ENCODE measurements at places on chromosomes 4 and X.

- no peak for DNase-seq
Observed at GRCh38 chr4:7929118-7929951, 10.3 kb downstream of the AFAP1 start.

DNA sequence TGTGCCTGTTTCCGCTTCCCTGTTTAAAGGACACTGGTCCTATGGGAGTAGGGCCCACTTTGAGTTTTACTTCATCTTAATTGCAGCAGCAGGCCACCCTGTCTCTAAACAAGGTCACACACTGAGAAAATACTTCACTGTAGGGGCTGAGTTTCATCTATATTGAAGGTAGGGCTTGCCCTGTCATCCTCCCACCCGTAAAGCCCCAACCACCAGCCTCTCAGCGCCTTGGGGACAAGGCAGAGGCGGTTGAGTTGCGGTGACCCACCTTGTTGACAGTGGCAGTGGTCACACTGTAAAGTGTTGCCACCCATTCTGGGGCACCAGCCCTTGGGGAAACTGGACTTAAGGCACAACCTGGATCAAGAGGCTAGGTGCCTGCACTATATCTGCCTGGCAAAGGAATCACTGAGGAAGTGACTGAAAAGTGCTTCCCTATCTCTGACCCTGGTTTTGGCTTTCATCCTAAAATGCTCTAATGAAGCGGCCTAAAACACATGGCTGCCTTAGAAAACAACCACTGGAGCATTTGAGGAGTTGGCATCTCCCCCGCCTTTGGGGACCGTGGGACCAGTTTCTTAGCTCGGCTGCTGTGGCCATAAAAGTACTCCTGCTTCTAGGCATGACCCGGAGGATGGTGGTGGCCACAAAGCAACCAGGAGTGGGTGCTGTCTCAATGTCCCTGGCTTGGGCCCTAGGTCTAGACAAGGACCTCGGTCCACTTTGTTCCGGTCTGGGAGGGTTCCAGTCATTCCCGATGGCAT is 7.8 kb upstream of the WDR1 start:
- no peak for DNase-seq

DNA sequence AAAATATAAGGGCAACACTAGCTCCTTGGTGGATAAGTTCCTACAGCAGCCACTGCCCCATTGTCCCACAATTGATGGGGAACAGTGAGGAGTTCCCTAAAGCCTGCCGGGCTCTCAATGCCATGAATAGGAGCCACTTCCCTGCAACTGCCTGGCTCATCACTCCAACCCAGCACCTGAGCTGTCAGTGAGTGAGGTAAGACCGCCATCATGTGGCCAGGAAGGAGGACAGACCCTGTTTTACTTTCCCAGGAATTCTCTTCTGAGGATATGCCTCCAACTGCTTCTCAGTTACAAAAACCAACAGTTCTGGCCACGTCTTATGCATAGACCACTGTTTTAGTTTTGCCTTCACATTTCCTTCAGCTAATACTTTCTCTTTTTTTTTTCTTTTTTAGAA is 45.5 kb downstream of the SRPX start:
- DNase-seq = peak; percentile 14

GRCh38 chrX:72023071-72023470 is 108.6 kb downstream of the RTL5 start:
- DNase-seq = no peak

DNA sequence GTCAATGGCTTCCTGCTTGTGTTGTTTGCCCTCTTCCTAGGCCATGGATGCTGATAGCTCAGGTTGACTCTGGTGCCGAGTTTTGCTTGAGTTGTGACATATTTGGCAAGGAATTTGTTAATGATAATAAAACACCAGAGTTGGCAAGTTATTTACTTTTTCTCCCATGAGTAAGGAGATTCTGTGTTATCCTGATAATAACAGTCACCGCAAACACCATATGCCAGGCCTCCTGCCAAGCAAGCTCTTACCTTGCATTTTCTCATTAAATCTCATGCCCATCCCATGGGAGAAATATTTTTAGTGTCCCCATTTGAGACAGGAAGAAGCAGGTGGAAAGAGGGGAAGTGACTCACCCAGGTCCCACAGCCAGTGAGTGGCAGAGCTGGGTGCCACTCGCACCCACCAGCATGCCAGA is 67.4 kb upstream of the CLCN4 start:
- DNase-seq = no peak

GRCh38 chr4:90946945-90947344 is 819.8 kb downstream of the CCSER1 start:
- DNase-seq = no peak

DNA sequence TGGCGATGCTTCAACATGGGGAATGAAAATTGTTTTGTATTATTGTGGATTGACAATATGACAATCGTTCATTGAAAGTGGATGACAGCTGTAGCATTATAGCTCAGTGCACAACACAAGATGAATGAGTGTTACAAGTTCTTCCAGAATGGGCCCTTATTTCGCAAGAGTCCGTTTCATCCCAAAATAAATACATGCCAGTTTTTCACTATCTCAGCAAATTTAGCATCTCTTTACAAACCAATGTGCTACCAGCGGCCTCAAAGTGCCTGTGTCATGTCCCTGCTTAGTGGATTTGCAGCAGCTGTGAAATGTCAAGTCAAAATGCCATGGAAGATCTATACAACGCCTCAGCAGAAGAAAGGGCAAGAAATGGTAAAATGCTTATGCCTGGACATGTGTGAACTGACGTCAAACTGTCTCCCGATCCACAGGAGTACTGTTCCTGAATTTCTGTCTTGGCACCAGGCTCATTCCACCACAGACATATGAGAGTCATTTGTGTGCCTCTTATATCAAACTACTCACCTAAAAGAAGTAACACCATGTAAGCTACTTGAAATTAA is 109.6 kb downstream of the MAML3 start:
- DNase-seq = no peak

- DNase-seq = no peak
Observed at GRCh38 chr4:23305026-23305425, 584.8 kb downstream of the PPARGC1A start.

DNA sequence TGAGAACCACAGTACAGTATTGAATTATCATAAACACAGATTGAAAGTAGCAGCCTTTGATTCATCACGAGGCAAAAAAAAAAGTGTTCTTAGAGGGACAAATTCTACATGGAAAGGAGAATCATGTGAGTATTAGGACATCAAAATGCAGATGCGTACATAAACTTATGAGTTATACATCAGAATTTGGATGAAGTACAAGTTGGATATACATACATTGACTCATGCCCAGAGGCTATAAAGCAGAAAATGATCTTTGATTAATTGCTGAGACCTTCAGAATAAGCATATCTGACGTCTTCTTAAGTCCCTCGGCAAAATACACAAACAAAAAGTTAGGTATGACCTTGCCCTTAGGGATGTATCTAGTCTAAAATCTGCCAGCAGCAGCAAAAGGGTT is 206.4 kb downstream of the LDB2 start:
- DNase-seq = no peak

DNA sequence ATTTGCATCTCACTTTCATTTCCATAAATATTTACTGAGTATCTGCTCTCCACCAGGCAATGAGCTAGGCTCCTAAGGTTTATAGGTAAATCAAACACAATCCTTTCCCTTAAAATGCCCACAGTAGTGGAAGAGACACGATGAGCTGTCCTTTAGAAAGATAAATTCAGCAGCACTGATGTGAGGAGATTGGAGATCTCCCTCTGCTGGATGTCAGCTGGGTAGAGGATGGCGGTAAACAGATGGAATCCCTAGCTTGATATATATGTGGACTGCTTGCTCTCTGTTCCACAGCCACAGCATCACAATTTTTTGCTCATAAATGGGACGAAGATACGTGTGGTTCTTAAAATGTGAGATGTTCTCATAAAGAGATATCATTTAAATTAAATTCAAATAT is 216.4 kb upstream of the RASGEF1B start:
- DNase-seq = no peak

DNA sequence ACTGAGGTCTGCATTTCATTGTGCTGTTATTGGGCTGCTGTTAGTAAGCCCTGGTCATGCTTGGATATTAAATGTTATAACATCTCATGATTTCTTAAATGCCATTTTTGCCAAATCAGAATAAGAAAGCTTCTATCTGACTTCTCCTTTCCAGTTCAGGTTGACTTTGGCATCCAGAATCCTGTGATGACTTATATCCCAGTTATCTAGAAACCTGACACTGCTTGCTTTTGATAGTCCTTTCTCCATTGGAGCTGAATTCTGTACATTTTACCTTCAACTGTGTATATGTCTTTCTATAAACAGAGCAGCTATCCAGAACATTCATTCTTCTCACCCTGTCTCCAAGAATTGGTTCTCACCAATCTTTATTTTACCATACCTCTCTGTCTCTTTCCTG is 257.7 kb upstream of the GNPDA2 start:
- no peak for DNase-seq

DNA sequence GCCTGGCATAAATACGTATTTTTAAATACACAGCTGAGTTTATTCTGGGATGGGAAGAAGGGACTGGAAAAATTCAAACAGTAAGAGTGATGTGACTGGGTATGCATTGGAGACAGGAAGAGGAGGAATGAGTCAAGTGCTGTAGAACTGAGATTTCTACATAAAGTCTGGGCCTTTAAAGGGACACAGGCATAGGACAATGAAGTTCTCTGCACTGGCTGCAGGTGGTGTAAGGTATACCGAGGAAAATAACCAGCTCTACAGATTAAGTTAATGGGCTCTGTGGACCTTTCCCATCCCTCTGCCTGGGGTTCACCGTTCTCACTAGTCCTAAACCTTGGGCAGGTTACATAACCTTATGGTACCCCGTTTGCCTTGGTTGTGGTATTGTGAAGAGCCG is 68.7 kb downstream of the DHX15 start:
- no peak for DNase-seq

DNA sequence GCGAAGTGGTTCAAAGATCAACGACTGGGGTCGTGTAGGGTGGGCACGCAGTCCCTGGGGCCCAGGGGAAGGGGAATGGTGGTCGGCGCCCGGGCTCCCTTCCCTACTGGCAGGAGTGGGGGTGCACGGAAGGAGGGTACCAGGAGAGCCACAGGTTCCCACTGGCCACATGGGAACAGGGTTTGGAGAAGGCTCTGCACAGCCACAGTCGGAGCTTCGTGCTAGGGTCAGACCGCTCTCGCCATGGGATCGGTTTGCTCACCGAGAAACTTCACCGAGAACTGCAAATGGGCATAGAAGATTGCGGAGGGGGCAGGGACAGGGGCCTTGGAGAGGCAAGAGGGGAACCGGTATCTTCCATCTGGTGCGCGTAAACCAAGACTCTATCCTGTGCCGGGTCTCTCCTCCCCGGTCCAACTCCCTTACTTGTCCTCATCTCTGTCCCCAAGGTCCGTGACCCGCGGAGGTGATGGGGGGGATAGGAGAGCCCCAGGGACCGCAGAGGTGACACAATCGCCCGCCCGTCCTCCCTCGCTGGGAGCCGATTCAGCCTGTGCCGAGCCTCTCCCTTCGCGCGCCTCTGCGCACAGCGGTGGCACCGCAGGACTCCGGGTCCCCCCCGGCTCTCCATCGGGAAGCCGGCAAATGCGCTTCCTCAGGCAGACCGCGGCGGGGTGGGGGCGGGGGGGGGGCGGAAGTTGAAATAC is 1.0 kb downstream of the SCD5 start:
- DNase-seq = no peak

Data from NCI-H1930 (cell line).